ENCODE measurements at places on chromosomes 13 and 19. TPM values are rescaled to one million over a fixed set of nuclear protein-coding genes. Genes with fewer than 3 reads are reported as not detected.
A peak's percentile ranks its signal among the peaks of the same experiment; 100 is the strongest.

The PLPP2 gene
- 0.81 TPM for total RNA-seq

The ACER1 gene
- not detected for total RNA-seq

- DNase-seq: no peak
Observed at GRCh38 chr19:9324584-9324962, 594 bp downstream of the ZNF559 start.

DNA sequence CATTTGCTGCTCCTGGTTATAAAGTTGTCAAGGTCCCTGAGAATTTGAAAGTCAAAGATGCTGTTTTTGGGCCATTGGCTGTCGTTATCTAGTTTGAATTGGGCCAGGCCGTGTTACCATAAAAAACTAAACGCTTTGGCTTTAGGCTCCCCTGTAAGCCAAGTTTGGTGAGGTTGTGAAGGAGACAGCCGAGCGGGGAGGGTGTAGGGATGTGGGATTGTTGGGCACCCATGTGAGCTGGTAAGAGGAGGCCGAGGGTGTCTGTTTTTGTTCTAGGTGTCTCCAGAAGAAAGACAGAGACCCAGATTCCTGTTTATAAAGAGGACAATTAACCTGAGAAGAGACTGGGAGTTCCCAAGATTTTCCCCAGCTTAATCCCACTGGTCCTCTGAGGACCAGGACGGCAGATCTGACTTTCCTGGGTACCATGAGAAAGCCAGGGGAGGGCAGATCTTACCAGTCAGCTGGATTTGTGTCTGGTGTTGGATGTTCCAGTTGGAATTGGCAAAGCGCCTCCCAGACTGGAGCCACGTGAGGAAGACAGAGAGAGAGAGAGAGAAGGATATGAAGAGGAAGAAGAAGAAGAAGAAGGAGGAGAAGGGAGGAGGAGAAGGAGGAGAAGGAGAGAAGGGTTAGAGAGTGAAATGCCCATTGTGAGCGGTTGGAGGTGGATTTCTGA lies 25.1 kb downstream of the TMEM255B start:
- peak; percentile 33 for DNase-seq

DNA sequence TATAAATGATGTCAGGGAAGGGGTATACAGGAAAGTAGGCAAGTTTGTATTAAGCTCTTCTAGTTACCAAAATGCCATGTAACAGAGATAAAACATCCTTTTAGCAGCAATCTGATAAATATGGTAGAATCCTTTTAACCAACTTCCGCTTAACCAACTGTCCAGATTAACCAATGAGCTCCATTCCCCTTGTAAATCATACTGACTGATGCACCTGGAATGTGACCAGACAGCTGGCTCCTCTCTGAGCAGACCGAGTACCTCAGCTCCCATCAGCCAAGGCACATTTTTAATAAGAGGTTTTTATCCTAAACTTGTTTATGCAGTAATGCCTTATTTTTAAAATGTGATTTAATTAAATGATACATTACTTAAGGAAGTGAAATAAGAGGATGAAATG lies 66.4 kb downstream of the KLF12 start:
- no peak for DNase-seq

GRCh38 chr19:18978616-18979015 lies 37.6 kb upstream of the HOMER3 start:
- no peak for DNase-seq

The PCDH9 gene
- total RNA-seq: 17.1 TPM

GRCh38 chr13:74048756-74049155 lies 85.4 kb downstream of the KLF12 start:
- DNase-seq: no peak

DNA sequence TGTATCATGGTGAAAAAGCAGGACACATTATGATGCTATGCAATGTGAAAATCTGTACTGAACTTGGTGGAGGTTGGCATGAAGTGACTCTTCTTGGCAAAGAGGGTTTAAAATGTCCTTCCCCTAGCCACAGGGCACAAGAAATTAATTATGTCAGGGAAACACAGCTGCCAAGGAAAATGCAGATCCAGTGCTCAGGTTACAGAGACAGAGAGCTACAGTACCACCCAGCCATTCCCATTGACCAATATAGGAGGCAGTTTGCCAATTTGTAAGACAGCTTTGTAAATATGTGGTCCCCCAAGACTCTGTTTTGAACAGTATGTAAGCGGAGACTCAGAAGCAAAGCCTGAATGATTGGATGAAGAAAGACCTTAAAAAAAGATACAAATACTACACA lies 69.4 kb upstream of the KLF12 start:
- no peak for DNase-seq

The CPB2 gene
- not detected for total RNA-seq

DNA sequence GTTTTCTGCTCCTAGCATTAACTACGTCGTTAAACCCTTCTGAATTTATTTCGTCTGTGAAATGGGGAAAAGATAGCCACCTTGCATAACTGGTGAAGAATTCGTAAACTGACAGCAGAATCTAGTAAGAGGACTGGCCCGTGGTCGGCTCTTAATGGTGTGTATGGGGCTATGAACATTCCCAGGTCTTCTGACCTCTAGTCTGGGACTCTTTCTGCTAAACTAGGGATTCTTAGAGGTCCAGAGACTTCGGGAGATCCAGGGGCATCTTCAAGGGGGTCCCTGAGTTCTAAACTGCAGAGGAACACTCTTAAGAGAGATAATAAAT lies 231.1 kb upstream of the SERP2 start:
- no peak for DNase-seq

GRCh38 chr13:21825186-21825585 lies 154.3 kb downstream of the FGF9 start:
- DNase-seq: no peak

DNA sequence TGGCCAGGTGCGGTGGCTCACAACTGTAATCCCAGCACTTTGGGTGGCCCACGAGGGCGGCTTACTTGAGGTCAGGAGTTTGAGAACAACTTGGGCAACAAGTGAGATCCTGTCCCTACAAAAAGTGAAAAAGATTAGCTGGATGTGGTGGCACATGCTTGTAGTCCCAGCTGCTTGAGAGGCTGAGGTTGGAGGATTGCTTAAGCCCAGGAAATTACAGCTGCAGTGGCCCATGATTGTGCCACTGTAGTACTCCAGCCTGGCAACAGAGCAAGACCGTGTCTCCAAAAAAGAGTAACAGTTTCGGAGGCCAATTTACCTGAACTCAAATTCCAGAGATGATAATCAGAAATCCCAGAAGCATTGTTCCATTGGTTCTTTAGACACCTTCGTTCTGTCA lies 4.4 kb downstream of the ZNF473 start:
- no peak for DNase-seq

DNA sequence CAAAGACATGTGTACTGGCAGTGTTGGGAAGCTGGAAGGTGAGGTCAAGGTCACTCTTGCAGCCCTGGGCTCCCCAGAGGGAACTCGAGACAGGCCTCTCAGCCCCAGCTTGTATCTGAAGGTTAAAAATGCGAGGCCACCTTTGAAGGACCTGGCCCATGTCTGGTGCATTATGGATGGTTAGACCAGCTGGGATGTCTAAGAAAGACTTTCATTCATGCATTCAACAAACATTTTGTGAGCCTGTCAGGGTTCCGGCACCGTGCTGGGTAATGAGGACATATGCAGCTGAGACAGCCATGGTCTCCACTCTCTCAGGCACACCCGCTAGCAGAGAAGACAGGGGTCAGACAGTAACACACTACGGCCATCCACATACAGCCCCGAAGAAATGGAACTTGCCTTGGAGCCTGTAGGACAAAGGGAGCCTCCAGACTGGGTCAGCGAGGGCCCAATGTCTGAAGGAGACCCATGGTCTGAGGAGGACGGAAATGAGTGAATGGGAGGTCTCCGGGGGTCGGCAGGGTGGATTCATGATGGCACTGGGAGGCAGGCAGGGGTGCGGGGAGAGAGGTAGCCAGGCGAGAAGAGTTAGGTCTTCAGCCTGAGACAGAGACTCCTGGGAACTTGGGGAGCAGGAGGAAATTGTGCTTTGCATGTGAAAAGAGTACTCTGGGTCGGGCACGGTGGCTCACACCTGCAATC lies 19.0 kb downstream of the VSTM2B start:
- peak; percentile 67 for DNase-seq

GRCh38 chr19:12783291-12783848 lies 7.9 kb upstream of the JUNB start:
- no peak for DNase-seq

DNA sequence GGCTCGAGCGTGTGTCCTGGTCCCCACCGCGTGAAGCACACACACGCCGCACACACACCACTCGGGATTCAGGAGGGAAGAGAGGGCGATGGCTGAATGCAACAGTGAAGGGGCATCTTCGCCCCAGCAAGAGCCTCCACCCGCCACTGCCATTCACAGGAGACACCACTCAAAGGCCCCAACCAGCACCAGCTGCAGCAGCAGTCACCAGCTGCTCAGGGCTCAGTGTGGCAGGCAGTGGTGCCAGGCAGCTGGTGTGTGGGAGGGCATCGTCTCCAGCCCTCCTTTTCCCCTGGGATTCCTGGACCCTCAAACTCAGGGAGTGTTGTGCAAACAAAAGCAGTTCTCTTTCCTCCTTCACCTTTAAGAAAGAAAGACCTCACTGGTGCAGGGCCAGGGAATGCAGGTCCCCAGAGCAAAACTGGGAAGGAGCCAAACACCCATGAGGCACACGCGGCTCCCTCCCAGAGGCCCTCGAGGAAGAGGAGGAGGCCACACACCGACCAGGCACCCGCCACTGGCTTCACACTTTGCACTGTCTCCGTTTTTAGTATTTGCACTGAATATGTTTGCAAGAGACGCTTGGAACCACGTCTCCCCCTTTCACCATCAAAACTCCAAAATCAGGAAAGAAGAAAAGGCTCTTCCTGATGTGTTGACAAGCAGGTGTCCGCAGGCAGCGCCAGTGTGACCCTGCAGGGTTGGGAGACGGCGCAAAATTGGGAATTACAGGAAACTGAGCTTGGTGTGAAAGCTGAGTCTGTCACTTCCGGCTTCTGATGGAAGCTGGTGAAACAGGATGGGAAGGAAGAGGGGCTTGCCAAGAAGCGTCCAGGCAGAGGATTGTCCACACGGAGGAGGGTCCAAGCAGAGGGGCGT lies 26.4 kb upstream of the F7 start:
- no peak for DNase-seq

GRCh38 chr13:109547942-109548341 lies 238.4 kb downstream of the IRS2 start:
- no peak for DNase-seq

The GPC5 gene
- total RNA-seq: 0.86 TPM

DNA sequence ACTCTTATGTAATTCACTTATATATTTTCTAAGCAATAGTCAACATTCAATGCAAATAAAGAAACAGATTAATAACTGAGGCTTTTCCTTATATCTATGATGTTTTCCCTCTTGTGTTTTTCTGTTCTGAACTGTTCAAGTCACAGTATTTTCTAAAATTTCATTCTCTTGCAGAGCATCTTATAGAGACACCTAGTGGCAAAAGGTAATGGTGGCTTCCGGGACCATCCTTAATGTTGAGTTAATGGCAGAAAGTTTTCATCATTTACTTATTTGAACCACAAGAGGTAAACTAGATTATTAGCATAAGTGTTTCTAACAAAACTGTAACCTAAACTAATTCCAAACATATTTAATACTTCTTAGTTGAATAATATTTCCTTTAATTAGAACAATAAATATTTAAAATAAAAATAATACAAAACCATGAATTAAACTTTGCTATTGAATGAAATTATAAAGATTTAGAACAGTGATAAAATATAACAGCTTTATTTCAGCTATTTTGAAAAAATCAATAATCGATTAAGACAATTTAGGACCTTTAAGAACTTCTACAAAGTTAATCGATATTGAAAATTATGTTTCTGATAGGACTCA lies 1.7 kb upstream of the SLITRK5 start:
- no peak for DNase-seq

Data from cardiac septum (tissue), 1 donor.